ENCODE measurements at places on chromosomes 6 and 20. TPM values are rescaled to one million over a fixed set of nuclear protein-coding genes. Genes with fewer than 3 reads are reported as not detected.

GRCh38 chr6:15077961-15078360, 167.9 kb upstream of the JARID2 start:
- no peak for DNase-seq

- peak; percentile 95 for DNase-seq
These were observed 11.5 kb downstream of the SDC4 start for GRCh38 chr20:45336530-45337366.

DNA sequence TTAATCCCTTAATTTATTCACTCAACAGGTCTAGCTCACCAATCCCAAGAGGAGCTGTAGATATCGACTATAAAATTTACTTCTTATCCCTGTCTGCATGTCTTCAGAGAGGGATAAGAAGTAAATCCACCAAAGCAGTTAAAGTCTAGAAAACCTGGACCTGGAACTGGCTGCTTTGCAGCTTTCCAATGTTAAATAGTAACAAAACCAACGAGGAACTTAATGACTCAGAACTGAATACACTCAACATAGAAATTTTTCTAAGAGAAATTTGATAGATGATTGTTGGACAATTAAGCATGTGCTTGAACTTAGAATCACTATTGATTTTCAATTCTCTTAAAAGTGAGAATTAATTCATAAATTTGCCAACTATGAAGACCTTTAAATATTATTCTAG, 11.5 kb upstream of the TMEM244 start:
- DNase-seq = no peak

GRCh38 chr6:151679081-151679480, 128.4 kb upstream of the ESR1 start:
- DNase-seq = peak; percentile 18

DNA sequence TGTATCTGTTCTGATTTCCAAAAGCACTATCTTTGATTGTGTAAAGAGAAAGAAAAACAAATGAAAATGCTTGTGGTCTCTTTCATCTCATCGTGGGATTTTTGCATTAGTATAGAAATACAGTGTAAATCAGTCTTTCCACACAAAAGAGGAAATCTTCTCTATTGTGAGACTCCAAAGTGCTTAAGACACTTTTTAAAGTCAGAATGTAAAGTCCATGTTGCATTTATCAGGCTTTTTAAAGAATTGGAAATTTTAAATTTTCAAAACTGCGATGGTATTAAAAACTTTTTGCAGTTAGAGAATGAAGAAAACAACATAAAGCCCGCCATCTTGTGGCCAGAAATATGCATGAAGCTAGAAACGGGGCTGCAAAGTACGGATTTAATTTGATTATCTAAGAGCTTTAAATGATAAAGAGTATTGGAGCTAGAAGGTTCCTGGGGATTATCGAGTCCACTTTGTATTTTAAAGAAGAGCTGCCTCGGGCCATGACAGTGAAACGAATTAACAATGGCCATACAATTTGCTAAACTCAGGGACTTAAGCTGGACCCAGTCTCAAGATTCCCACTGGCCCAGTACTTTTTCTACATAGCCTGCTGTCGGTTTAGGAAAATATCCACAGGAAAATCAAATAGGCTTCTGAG, 339.6 kb downstream of the ARHGAP18 start:
- DNase-seq = peak; percentile 57

DNA sequence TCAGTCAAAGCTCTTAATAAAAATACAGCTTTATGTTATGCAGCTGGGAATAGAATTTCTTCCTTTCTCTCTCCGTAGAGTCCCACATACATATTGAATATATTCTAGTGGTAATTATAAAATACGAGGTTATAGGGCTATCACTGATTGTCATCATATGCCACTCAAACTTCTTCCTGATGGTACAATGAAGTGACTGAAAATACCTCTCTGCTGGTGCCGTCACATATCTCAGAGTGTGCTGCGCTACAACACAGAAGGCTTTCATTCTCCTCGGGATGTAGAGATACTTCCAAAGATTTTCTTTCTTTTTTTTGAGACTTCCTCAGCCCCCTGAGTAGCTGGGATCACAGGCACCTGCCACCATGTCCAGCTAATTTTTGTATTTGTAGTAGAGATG, 249.9 kb downstream of the BTBD9 start:
- no peak for DNase-seq

DNA sequence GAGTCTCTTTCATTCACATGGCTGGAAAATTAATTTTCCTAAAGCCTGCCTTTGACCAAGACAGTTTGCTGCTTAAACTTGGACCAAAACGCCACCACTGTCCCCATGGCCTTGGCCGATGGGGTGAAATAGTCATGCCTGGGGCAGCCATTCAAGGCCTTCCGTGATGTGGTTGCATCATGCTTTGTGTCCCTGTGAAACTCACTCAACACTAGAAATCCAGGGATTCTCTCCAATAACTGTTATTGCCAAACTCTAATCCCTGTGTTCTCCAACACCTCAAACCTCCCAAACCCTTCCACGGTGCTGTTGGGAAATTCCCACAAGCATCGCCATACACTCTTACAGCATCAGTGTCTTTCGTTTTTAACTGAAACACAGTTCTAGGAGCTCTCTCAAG, 1.4 kb upstream of the TXNDC5 start:
- DNase-seq = no peak

GRCh38 chr6:169156108-169156792, 97.4 kb downstream of the THBS2 start:
- peak; percentile 71 for DNase-seq

GRCh38 chr6:30938730-30939129, 2.0 kb upstream of the MUCL3 start:
- DNase-seq = no peak

- no peak for DNase-seq
These were observed 67.2 kb upstream of the MLIP start for GRCh38 chr6:54044059-54044458.

- no peak for DNase-seq
These were observed 41.5 kb downstream of the YTHDF1 start for GRCh38 chr20:63174309-63175037.

DNA sequence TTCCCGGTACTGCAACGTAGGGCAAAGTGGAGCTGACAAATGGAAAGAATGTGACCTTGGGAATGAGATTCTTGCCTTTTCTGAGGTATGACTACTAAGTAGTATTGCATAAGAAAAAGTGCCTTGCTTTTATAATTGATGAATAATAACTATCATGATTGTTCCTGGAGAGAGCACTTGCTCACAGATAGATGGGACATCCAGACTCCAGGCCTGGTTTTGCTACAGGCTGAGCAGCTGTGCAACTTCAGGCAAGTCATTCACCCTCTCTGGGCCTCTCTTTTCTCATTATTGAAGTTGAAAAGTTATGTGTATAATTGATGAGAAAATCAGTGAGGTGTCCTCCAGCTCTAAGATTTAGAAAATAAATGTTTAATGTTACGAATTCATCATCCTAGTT, 53.6 kb upstream of the MBOAT1 start:
- DNase-seq = no peak

- DNase-seq = no peak
These were observed 59.0 kb downstream of the RIPOR2 start for GRCh38 chr6:24876499-24877465.

- DNase-seq = peak; percentile 95
These were observed 47.1 kb downstream of the SNAI1 start for GRCh38 chr20:50029697-50030461.

DNA sequence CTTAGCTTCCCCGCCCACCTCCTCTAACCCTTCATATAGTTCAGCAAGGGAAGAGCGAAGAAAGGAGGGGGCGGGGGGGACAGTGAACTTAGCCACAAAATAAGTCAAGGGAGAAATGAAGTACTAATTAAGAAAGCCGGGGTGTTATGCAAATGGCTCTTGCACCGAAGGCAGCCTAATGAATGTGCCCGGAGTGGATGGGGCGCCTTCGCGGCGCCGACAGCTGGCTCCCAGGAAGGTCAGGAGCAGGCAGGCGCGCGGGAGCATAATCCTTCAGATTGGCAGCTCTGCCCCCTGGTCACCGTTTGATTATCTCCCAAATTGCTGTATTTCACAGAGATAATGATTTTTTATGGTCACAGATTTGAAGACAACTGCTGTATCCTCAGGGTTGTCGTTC, 395.1 kb downstream of the TFAP2B start:
- no peak for DNase-seq

DNA sequence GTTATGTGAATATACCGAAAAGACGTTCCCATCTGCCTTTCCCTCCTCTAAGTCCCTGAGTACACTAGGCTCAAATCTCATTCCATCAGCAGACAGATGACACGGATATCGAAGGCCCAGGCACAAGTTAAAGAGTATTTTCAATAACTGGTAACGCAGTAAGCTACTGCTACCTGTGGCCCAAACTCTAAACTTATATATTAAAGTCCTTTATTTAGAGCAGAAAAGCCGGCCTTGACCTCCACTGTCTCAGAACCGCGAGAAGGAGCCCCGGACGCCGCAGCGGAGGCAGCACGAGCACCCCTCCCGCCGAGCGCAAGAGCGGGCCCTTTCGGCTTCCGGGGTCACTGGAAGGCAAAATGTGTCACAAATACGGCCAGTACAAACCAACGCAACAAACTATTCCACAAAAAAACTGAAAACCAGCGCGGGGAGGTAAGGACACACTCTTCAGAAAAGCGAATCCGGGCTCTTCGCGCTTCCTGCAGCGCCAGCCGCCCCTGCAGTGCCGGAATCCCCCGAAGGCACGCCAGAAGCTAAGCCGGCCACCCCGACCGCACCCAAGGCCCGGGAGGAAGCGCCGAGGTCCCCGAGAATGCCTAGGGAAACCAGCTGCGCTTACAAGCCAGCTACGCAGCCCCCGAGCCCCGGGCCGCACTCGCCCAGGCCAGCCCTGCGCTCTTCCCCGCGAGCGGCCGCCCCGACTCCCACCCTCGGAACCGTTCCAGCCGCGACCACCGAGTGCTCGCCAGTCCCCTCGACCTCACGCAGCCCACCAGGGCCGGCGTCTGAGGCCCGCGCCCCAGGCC, 681 bp downstream of the DIDO1 start:
- peak; percentile 16 for DNase-seq

The CLPSL1 gene
- not detected for total RNA-seq

The EPPIN gene
- total RNA-seq = not detected

The CCN2 gene
- total RNA-seq = 211 TPM

The CTCFL gene
- not detected for total RNA-seq

The MTFR2 gene
- 0.72 TPM for total RNA-seq

The IPCEF1 gene
- total RNA-seq = under 0.01 TPM

The GMDS gene
- 7.3 TPM for total RNA-seq

The GPLD1 gene
- 0.28 TPM for total RNA-seq

Data from IMR-90 (cell line).